NCI-H1436 (cell line): ENCODE measurements at places on chromosomes 4 and X.
A peak's percentile ranks its signal among the peaks of the same experiment; 100 is the strongest.

- no peak for DNase-seq
Observed at GRCh38 chr4:156137679-156138473, 184.2 kb upstream of the CTSO start.

- DNase-seq = no peak
Observed at GRCh38 chr4:111502626-111503025, 642.6 kb upstream of the FAM241A start.

DNA sequence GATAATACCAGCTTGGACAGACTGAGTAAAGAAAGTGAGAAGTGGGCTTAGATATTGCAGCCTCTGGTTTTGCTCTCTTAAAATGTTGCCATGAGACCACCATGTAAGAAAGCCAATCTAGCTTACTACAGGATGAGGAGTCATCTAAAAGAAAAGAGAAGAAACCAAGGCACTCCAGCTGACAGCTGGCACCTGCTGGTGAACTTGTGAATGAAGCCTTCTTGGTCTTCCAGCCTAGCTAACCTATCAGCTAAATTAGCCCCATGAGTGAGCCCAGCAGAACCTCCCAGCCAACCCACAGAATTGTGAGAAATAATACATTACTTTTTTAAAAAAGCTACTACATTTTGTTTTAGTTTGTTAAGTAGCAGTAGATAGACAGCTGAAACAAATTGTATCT, 154.5 kb upstream of the QRFPR start:
- DNase-seq = no peak

DNA sequence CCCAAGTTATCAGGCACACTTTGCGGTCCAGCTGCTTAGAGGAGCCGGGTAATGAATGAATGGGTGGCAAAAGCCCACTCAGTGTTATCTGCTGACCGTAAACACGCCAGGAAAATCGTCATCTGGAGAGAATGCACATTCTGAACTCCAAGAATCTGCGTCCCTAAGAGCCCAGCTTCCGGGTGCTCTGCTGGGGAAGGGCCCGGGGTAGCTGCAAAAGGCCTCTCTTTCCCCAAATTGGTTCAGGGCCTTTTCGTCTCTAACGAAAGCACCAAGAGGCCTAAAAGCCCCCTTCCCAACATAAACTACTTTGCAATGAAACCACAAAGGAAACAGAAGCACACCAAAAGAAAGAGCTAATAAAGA, 1.6 kb upstream of the SFRP2 start:
- DNase-seq = no peak

DNA sequence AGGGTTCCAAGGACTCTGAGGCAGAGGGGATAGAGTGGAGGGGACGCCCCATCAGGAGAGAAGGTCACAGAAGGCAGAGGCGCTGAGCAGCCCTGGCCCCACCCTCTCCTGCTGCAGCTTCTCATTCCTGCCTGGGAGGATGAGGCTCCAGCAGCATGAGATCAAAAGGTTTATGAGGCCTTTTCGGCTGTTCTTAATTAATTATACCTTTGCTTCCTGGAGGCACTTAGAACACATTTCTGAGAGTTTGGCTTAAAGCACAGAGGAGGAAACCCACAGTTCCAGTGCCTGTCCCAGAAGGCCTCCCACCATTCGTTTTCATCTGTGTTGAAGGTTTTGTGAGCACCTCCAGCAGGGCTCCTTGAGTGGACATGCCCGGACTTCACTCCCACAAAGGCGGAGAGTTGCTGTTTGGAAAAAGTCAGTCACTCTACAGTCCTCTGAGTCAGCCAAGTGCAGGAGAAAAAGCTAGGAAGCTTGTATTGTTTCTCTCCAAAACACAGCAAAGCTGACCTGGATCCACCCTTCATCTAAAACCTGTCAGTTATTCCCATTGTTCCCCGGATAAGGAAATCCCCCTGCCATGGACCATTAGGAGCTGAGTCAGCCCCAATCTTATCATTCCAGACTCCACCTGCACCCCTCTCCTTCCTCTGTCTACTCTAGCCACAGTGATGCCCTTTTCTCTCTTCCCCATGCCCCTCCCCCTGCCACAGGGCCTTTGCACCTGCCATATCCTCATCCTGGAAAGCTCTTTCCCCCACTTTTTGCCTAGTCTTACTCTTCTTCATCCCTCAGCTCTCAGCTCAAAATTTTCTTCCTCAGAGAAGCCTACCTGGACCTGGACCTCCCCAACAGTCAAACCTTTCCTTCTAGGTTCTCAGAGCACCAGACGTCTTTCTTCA, 276.8 kb downstream of the FBXW7 start:
- DNase-seq = no peak

- DNase-seq = no peak
Observed at GRCh38 chr4:83151651-83152050, 37.1 kb upstream of the PLAC8 start.

- DNase-seq = no peak
Observed at GRCh38 chr4:124053872-124054538, 657.4 kb downstream of the SPRY1 start.

GRCh38 chr4:48899432-48899749, 7.2 kb downstream of the OCIAD2 start:
- no peak for DNase-seq

- DNase-seq = no peak
Observed at GRCh38 chrX:142089193-142089592, 115.9 kb downstream of the MAGEC2 start.

DNA sequence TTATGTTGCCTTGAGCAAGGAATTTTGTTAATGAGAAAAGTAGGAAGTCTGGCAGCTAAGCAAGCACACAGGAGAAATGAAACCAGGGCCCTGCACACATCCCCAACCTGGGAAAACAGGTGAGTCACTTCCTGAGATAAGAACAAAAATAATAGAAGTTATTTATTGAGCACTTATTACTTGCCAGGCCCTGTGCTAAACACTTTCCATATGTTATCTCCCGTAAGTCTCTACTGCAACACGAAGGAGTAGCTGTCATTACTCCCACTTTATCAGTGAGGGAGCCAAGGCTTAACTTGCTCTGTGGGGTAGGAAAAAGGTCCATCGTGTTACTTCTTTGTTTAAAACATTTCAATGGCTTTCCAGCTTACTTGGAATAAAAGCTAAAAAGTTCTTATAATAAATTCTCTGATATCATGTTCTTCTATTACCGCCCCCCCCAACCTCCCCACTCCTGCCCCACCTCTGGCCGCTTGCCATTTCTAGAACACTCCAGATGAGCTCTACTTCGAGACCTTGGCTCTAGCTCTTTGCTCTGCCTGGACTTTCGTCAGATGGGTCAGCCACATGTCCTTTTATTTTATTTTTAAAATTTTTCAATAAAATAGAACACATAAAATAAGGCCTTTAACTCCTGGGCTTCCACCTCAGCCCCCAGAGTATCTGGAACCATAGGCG, 36.3 kb upstream of the PLAC8 start:
- no peak for DNase-seq

GRCh38 chr4:8853249-8853648, 18.4 kb downstream of the HMX1 start:
- DNase-seq = no peak

DNA sequence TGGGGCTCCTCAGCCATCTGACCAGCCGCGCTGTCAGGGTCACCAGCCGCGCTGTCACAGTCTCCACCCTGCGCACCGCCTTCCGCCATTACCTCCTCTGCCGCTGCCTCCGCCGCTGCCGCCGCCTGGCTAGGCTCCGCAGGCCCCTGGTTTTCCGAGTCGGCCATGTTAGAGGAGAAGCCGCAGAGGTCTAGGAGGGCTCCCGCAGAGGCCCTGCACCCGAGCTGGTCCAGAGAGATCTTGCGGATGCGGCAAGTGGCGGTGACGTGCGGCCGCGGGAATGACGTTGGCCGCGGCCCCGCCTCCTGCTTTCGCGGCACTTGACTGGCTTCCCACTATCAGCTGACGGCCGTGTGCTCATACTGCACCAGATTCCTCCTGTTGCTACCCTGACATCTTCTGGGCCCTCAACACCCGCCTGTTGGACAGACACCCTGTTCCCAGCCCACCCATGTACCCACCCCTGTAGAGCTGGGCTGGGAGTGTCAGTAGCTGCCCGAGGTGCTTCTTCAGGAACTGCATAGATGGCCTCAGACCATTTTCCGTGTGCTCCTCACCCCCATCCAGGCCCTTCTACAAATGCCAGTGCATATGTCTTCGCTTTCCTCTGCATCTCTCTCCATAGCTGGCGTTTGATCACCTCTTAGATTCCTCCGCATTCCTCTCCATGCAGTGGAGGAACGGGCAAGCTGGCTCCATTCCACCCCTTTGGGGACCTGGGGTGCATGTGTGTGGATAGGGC, at the start of gene NAP1L5:
Gene NAP1L5 (minus strand): TSS at position 242 of the 742 bp plus-strand sequence. CDS start 75 bp downstream, at position 167.
- DNase-seq = peak; percentile 11

GRCh38 chr4:14877246-14878225, 124.7 kb upstream of the CPEB2 start:
- DNase-seq = no peak

- DNase-seq = no peak
Observed at GRCh38 chr4:181796502-181796901, 446.7 kb upstream of the TENM3 start.

DNA sequence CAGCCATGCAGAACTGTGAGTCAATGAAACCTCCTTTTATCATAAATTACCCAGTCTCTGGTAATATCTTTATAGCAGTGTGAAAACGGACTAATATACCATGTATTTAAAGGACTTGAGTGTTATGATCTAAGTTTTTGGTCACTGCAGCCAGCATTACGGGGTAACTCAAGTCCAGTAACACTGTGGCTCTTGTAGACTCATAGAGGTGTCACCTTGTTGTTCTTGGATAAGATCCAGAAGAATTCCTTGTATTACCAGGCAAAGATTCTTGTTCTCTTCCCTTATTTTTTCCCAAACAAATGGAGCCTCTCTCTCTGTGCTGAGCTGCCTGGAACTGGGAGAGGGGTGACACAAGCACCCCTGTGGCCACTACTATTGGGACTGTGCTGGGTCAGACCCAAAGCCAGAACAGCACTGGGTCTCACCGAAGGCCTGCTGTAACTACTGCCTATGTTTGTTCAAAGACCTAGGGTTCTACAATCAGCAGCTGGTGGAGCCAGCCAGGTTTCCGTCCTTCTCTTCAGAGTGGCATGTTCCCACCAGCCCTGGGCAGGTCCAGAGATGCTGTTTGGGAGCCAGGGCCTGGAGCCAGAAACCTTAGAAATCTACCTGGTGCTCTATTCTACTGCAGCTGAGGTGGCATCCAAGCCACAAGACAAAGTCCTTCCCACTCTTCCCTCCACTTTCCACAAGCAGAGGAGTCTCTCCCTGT, 43.7 kb upstream of the MED14 start:
- DNase-seq = no peak

DNA sequence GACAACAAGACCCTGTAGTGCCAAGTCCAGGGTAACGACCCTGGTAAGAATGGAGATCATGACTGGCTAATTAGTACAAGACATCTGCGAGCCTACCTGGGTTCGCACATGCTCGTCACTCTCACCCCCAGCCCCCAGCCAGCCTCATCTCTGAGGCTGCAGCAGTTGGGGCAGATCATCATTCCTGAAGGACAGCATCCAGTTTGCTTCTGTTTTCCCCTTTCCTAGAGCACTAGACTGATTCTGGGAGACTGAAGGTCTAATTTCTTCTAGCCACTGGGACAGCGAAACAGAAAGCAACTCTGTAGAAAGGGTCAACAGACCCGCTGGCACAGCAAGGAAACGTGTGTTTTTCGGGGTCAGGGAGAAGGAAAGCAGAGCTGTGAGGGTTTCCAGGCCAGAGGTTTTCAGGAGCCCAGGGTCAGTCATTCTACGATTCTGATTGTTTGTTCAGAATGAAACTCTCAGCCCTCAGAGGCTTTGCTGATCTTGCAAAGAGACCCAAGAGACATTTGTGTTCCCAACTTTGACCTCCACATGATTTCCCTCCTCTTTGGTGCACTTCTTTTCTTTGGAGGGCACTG, 343.1 kb upstream of the NOCT start:
- no peak for DNase-seq

GRCh38 chr4:65083076-65083475, 587.2 kb downstream of the EPHA5 start:
- no peak for DNase-seq

- no peak for DNase-seq
Observed at GRCh38 chr4:20724915-20725314, 24.7 kb downstream of the PACRGL start.

DNA sequence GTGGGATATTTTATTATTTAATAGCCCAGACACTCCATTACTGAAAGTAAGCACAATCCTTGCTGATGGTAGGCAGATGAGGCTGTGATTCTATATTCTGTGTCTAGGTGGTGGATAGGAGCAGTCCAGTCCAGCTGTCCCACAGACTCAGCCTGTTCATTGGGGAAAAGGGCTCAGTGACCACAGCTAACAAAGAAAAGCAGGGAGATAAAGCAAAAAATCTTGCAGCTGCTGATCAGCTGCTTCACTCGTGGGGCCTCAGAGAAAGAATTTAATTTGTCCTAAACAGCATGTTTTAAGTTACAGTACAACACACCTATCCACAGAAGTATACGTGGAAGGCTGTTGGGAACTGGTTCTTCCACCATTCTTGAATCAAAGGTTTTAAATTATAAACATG, 40.7 kb upstream of the ANK2 start:
- DNase-seq = no peak

GRCh38 chrX:116243039-116243438, 72.5 kb downstream of the AGTR2 start:
- DNase-seq = no peak
